ENCODE measurements at places on chromosomes 5 and 9. TPM values are rescaled to one million over a fixed set of nuclear protein-coding genes. Genes with fewer than 3 reads are reported as not detected.

Gene TTC33
- total RNA-seq = 7.0 TPM

Gene CRHBP
- total RNA-seq = not detected

Gene CBY3
- not detected for total RNA-seq

Gene CARTPT
- not detected for total RNA-seq

Gene FAM81B
- total RNA-seq = 0.52 TPM

Gene NUTM2F
- total RNA-seq = not detected

Gene DNAH5
- total RNA-seq = 1.7 TPM

Gene F2RL2
- 0.14 TPM for total RNA-seq

Gene OTP
- not detected for total RNA-seq

Gene DOCK2
- total RNA-seq = 4.8 TPM

Gene TMED9
- 111 TPM for total RNA-seq

Gene TMOD1
- total RNA-seq = 8.9 TPM

Gene GRIN3A
- total RNA-seq = not detected

Gene LECT2
- total RNA-seq = not detected

Gene MEF2C
- total RNA-seq = 11.2 TPM

Gene UBTD2
- total RNA-seq = 5.8 TPM

Gene TJP2
- total RNA-seq = 33.5 TPM

Gene TERT
- 0.25 TPM for total RNA-seq

Gene CHMP5
- 15.2 TPM for total RNA-seq

Gene FBP1
- 25.3 TPM for total RNA-seq

Gene NOXA1
- 8.8 TPM for total RNA-seq

Gene LPAR1
- 9.3 TPM for total RNA-seq

Gene FOXD4L5
- 0.12 TPM for total RNA-seq

Gene RAB3C
- 4.2 TPM for total RNA-seq

Gene F12
- 2.2 TPM for total RNA-seq
